Fibroblast of skin of scalp (primary cell): ENCODE measurements at places on chromosomes 16 and 17.
A peak's percentile ranks its signal among the peaks of the same experiment; 100 is the strongest.

- peak; percentile 78 for DNase-seq
These were observed 6.1 kb downstream of the DRG2 start for GRCh38 chr17:18093616-18094408.

DNA sequence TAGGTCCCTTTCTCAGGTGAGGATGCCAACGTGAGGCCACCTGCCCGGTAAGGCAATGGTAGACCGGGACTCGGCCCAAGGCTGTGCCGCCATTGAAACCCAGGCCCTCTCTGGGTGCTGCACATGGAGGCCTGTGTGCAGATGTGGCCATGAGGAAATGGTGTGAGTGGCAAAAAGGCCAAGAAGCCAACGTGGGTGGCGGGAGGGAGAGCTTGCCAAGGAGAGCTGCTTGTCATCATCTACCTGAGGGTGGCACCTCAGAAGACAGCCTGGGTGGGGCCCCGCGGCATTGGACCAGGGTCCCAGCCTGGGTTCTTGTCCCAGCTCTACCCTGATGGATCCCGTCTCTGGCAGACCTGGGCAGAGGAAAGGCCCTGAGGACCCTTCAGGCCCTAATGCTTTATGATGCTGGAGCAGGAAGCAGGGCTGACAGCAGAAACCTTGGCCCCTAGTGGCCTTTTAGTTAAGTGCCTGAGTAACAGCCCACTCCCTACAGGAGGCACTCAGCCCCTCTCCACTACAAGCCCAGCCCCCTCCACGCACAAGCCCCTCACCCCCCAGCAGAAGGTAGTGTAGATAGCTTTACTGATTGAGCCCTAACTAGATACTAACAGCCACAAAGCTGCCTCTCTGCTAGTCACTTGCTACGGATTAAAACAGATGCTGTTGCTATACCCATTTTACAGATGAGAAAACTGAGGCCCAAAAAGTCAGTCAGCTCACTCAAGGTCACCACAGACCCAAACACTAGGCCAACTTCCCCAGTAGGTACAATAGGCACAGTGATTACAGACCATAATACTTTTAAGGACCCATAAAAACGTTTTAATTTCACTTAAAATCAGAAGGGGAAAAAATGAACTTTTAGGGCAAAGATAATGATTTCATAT lies 26.2 kb upstream of the KIFC3 start:
- no peak for DNase-seq

GRCh38 chr16:78386557-78387324 lies 287.3 kb downstream of the WWOX start:
- DNase-seq = no peak

DNA sequence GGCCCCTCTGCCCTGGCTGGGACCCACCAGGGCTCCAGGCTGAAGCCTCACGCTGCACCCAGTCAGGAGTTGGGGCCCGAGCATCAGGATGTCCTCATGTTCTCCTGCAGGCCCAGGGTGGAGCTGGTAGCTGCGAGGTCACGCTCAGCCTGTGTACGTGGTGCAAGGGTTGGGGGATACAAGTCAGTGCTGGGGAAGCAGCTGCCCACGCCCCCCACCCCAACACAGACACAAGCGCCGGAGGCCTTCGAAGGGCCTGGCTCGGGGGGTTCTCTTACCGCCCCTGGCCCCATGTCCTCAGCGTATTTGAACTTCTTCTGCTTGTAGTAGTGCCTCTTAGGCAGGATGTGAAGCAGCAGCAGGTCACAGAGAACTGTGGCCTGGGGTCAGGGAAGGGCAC lies 4.9 kb upstream of the CAMKK1 start:
- DNase-seq = no peak

DNA sequence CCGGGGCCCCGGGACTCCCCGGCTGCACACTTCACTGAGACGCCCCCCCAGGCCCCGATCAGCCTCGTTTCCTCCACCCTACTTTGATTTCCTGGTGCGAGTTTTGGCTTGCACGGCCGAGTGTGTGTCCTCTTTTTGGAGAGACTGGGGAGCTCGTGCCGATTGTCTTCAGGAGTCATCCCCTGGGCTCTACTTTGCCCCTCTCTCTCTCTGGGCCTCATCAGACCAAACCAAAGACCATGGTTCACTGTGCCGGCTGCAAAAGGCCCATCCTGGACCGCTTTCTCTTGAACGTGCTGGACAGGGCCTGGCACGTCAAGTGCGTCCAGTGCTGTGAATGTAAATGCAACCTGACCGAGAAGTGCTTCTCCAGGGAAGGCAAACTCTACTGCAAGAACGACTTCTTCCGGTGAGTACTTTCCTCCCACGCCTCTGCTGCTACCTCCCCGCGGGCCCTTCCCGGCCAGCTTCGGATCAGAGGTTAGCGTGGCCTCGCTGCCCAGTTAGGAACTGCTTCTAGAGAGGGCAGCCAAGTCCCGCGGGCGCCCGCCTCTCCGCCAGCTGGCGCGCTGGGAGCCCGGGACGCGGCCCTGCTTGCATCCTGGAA lies 787 bp downstream of the LHX1 start:
- DNase-seq = no peak

- no peak for DNase-seq
These were observed 19.9 kb downstream of the CYB5D2 start for GRCh38 chr17:4162775-4163466.

DNA sequence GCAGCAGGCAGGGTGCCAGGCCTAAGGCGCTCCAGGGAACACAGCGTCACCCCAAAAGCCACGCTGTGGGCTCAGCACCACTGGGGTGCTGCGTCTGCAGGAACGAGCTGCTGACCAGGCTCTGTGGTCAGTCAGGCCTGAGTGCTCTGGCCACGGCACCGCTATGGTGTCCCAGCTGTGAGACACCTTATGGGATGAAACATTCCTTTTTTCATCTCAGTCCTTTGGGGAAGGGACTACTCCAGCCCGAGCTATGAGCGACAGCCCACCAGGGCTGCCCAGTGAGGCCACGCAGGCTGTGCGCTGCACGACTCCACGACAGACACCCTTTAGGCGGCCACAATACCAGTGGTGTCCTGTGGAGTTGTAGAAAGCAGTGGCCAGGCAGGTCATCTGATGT lies 11.1 kb downstream of the MGAT5B start:
- no peak for DNase-seq

- DNase-seq = peak; percentile 80
These were observed at the start of the genes VPS9D1 and ZNF276 for GRCh38 chr16:89720813-89721545. Gene VPS9D1 (minus strand): TSS chr16:89720898. CDS start chr16:89720861, 37 bp downstream. Gene ZNF276 (plus strand): TSS chr16:89721537. CDS start chr16:89721641, 104 bp downstream.

- peak; percentile 97 for DNase-seq
These were observed 6.9 kb upstream of the CHMP6 start for GRCh38 chr17:80984749-80985148.

GRCh38 chr17:4937553-4937952 lies 2.3 kb downstream of the SLC25A11 start:
- no peak for DNase-seq

GRCh38 chr17:65514082-65514481 lies 47.4 kb downstream of the AXIN2 start:
- peak; percentile 91 for DNase-seq

- no peak for DNase-seq
These were observed 16.8 kb upstream of the TRPV2 start for GRCh38 chr17:16398270-16399267.

GRCh38 chr17:73128496-73128895 lies 36.0 kb upstream of the SLC39A11 start:
- DNase-seq = no peak

GRCh38 chr16:10349851-10350250 lies 36.0 kb upstream of the ATF7IP2 start:
- no peak for DNase-seq

GRCh38 chr17:46764000-46764708 lies 54.3 kb downstream of the WNT3 start:
- DNase-seq = peak; percentile 12

- no peak for DNase-seq
These were observed 25.2 kb upstream of the SLC5A11 start for GRCh38 chr16:24820522-24820921.

GRCh38 chr17:40303009-40303657 lies 5.8 kb upstream of the RARA start:
- DNase-seq = peak; percentile 81

- no peak for DNase-seq
These were observed 5.9 kb upstream of the LASP1NB start for GRCh38 chr17:38919316-38920078.

- no peak for DNase-seq
These were observed 38.5 kb downstream of the CNOT1 start for GRCh38 chr16:58591083-58591482.

DNA sequence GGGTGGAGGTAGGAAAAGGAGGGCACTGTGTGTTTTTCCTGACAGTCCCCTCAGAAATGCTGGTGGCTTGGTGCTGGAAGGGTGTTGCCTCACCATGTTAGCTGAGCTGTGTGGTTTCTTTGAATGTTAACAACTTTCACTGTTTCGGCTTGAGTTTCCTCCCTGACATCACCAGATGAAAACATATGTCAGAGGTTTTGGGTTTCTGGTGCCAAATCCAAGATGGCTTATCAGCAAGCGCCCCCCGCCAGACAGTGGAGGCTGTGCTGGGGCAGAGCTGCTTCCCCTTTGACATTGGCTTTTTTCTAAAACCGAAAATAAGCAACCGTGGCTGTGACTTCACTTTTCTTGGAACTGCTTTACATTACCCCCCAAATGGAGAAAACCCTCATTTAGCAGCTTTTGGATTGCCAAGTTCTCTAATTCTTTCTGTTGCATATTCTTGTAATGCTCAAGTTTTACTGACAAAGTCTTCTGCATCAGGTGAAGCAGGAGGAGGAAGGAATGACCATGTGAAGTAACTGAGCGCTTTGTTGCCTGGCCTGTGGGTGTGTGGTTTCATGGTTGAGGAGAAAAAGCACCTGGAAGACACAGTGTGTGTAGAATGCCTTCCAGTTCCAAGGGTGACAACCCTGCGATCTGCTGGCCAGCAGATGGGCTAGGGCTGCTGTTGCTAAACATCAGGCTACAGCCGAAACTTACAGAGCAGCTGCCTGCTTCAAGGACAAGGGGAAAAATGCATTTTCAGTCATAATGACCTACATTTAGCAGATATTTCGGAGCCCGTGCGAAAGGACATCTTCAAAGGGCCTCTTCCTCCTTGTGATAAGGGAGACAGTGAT lies 9.7 kb downstream of the RMI2 start:
- DNase-seq = peak; percentile 31

- DNase-seq = no peak
These were observed 7.4 kb downstream of the CMIP start for GRCh38 chr16:81451753-81452680.

DNA sequence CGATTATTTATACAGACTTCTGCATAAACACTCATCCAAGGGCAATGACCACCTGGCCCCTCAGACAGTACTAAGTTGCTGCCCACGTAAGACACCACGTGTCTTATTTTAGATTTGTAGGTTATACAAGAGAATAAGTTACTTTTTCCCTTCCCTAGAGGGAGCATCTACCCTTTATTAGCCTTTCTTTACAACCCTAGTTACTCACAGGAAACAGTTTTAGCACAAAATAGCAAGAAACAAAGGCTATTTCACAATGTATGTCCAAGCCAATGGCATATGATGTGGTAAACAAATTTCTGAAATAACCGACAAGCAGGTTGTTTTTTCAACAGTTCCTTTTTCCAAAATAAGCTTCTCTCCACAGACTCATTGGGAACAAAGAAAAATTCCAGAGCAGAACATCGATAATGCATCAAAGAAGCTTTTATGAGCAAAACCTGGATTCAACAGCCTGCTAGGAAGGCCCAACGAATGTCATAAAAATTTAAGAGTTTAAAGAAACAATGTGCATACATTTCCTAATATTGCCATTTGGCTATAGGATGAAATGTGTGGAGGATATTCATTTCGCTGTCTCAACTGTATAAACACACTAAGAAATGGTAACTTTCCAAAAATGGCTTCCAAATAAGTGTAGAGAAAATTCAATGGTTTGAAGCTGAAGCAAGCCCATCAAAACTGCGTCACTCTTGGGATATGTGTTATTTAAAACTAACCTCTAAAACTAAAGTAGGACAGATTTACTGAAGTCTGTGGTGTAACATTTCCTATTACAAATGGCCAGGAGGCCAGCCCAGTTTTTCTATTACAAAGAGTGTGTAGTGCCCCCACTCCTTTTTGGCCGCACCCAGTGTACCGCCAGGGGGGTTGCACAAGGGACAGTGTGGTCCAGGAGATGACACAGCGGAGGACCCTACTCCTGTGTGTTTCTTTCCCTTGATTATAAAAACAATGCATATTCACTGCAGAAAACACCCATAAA lies 50.4 kb upstream of the ERN1 start:
- DNase-seq = no peak
